Cortex of kidney (tissue), 1 donor: ENCODE measurements at places on chromosomes 5 and 9.

DNA sequence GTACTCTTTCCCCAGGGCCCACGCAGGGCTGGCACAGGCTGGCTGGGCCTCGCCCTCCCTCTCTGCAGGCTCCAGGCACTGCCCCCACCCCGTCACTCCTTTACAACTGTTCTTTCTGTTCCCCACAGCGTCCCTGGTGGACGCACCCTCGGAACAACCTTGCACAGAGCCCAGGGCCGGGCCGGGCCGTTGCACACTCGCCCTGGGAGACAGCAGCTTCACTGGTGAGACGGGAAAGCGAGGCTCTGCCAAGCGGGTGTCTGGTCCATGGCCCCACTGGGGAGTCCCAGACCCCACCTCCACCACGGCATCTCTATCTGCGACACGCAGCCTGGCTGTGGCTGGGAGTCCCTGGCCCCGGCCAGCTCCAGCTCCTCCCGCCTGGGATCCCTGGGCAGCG, 18.4 kb upstream of the QSOX2 start:
- no peak for DNase-seq

- DNase-seq = no peak
Measured at GRCh38 chr5:176738637-176739250, 71.6 kb upstream of the UNC5A start.

- DNase-seq = no peak
Measured at GRCh38 chr9:37324261-37324683, 98.2 kb upstream of the GRHPR start.

DNA sequence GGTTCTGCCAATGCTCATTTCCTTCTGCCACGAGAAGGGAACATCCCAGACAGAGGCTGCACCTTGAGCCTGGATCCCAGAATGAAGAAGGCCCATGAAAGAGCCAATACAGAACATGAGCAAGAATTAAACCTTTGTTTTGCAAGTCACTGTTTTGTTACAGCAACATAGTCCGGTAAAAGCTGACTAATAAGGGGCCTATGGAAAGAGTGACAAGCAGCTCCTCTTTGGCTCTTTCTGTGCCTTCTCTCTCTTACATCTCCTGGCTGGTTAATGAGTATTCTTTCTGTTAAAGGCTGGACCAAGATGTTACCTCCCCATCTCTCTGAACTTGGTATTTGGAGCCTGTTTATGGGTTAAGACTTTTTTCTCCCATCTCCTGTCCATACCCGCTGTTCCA, 10.8 kb downstream of the GFRA3 start:
- no peak for DNase-seq

GRCh38 chr5:119829341-119829740, 200.0 kb downstream of the FAM170A start:
- DNase-seq = no peak

- DNase-seq = no peak
Measured at GRCh38 chr5:40988746-40989510, 79.6 kb downstream of the C7 start.
